Astrocyte of the cerebellum (primary cell): ENCODE measurements at places on chromosomes 12 and 14.
A peak's percentile ranks its signal among the peaks of the same experiment; 100 is the strongest.

DNA sequence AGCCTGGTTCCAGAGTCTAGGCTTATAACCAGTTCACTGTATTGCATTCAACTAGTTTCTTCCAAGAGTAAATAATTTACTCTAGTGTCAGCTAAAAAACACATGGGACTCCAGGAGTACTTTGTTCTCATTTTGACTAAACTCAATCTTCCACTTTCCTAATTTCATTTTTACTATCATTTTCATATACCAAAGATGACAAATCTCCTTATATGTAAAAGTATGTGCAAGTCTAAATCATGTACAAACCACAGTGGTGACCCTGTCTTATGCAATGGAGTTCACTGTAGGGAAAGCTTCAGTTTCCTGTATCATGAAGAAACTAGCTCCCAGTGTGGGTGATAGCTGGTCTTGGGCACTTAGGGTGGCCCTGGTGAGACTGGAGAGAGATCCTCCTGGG lies 151.6 kb downstream of the HELB start:
- DNase-seq, result no peak

DNA sequence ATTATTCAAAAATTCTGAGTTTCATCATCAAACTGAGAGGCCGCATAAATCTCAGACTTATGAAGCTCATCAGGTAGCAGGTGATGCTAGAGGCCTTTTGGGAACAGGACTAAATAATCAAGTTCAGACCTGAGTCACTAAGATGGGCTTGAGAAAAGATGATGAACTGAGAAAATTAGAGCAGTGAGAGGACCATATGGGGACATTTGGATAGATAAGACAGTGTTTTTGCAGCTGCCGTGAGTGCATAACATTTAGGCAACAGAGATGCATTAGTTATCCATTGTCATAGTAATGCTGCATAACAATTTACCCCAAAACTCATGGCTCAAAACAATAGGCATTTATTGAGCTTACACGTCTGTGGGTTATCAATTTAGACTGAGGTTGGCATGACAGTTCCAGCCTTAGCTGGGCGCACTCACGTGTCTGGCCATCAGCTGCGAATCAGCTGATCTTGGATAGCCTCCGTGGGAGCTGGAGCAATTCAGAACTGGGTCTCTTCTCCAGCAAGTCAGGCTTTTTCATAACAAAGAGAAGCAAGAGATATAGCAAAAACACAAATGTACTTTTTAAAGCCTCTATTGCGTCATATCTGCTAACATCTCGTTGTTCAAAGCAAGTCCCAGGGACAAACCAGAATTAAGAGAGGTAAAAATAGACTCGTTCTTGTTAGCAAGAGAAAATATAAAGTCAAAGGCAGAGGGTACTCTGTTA lies 72.8 kb downstream of the CAPZA3 start:
- DNase-seq, result no peak

DNA sequence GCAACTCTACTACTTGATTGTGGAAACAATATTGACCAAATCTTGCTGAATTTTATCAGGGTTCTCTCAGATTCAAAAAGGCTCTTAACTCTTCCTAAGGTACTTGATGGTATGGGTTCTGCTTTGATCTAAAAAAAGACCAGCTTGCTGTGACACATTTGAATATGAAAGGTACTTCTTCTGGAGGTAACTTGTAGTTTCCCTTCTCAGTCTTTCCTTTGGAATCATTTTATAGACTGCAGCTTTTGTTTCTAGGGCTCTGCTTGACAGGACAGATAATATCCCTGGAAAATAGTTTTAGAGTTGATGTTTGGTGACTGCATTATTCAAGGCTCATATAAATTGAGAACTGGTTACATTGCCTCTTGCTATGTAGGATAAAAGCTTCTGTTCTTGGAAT lies 251.9 kb downstream of the FUT8 start:
- DNase-seq, result no peak

DNA sequence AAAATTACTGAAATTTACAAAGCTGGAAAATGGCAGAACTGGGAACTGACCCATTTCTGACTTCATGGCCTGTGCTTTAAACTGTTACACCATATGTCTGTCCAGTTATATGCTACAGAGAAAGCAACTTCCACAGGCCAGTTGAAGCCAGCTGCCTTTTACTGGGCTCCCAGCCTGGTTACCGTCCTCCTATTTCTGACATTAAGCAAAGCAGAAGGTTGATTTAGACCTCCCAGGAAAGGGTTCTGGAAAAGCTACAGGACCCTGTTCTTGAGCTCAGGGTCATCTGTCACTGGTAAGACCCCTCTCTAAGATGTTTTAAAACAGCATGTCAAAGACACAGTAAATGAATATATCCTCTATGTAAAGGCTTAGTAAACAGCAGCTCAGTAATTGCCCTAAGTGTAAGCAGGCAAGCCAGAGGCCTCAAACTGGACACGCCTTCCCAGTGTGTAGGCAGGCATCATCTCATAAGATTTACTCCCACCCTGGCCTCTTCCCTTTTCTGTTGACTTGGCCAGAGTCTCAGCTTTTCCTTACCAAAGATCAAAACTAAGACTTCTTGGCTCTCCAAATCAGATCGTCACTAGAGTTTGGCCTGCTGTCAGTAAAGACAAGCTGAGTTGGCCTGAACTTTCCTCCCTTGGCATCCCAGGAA lies 55.4 kb upstream of the RNU6-8 start:
- no peak for DNase-seq

DNA sequence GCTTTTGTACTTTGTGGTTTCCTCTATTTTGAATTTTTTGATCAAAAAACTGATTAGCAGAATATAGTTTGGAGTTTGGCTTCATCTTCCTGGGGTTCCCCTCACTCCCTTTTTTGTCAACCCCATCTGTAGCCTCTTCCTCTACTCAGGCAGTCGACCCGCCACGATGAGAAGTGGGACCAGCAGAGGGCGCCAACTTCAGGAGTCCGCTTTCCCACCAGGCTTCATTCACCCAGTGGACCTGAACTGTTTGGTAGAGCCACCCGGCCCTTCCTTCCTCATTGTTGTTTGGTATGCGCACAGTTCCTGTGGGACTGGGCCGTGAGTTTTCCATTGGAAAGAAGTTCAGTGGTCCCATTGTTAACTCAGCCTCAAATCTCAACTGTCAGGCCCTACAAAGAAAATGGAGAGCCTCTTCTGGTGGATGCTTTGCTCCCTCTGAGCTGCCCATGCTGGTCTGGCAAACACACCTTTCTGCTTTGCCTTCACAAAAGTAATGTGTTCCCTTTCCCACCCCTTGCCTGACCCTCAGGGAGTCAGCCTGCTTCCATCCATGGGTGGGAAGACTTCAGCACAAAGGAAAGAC lies 21.7 kb downstream of the TMBIM6 start:
- DNase-seq, result no peak

GRCh38 chr14:104993808-104994591 lies 8.4 kb downstream of the CLBA1 start:
- DNase-seq, result no peak

DNA sequence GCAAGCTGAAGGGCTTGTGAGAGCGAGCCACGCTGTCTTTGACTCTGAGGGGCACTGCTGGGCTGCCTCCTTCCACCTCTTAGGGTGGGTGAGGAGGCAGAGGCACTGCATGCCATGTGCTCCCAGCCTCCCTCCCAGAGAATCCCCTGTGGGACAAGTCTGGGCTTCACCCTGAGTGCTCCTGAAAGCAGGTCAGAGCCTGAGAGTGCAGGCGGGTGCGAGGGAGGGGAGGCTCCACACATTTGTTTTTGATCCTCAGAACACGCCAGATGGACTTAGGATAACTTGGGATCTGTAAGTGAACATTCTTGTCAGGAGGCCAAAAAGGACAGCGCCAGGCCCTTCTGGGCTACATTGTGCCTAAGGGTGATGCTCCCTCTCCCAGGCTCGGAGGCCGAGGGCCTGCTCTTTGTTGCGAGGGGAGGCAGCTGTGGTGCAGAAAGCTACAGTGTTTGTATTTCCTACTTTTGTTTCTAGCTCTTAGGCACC lies 155.4 kb downstream of the TMX1 start:
- peak; percentile 35 for DNase-seq
